ENCODE measurements at places on chromosomes 1 and 21.

DNA sequence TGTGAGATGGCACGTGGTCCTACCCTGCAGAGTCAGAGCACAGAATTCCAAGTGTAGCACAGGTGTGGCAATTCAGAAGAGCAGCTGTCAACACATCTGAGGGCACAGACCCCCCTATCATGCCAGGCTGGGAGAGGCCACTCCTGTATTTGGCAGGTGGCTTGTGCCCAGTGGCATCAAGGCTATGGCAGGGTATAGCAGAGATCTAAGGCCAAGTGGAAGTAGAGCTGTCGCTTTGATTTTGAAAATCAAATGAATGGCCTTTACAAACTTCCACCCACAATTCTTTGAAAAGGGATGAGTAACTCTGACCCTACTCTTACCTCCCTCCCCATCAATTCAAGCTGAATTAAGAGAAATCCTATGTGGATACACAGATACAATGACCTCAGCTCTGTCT is 13.4 kb downstream of the C1orf116 start:
- no peak for DNase-seq

- DNase-seq, result no peak
These were observed 47.9 kb downstream of the LAMC1 start for GRCh38 chr1:183070923-183071618.

- DNase-seq, result no peak
These were observed 14.6 kb downstream of the AJAP1 start for GRCh38 chr1:4668743-4669700.

- peak; percentile 76 for DNase-seq
These were observed 30.4 kb upstream of the SLC44A5 start for GRCh38 chr1:75641325-75641724.

DNA sequence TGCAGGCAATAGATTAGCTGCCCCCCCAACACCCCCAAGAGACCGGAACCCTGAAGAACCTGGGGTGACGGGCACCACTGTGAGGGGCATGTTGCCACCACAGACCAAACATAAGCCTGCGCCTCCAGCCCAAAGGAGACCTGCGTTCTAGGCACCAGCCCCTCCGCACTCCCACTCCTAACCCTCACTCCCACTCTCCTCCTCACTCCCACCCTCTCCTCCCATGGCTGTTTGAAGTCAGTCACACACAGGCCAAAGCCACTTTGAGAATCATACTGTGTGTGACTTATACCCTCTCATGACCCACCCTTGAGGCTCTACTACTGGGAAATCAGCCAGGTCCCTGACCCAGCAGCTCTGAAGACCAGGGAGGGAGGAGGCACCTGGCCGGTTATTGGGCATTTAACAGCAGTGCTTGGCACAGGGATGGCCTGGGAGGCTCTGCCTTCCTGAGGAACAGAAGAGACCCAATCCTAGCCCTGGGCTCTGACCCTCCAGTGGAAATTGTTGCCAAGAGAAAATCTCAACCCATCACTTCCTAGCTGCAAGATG is 43.5 kb downstream of the FBXO2 start:
- DNase-seq, result no peak

GRCh38 chr21:17427831-17428483 is 84.9 kb upstream of the CXADR start:
- no peak for DNase-seq

All from OCI-M1 (cell line).